Glutamatergic neuron (in vitro differentiated cells): ENCODE measurements at places on chromosomes 7 and 10. TPM values are rescaled to one million over a fixed set of nuclear protein-coding genes. Genes with fewer than 3 reads are reported as not detected.

Gene ASZ1
- total RNA-seq = not detected

Gene CACNB2
- 3.2 TPM for total RNA-seq

Gene NXPH1
- total RNA-seq = 3.8 TPM

Gene MDFIC
- 0.10 TPM for total RNA-seq

Gene TYW1B
- total RNA-seq = 5.0 TPM

Gene CDHR3
- 50.8 TPM for total RNA-seq

Gene PTPRN2
- total RNA-seq = 49.0 TPM

Gene SAMD9
- not detected for total RNA-seq

Gene LRRN3
- 6.3 TPM for total RNA-seq
